ENCODE measurements at places on chromosomes 7 and 10. TPM values are rescaled to one million over a fixed set of nuclear protein-coding genes. Genes with fewer than 3 reads are reported as not detected.

- DNase-seq = no peak
Observed at GRCh38 chr7:76428149-76428823, 3.5 kb downstream of the ZP3 start.

- no peak for DNase-seq
Observed at GRCh38 chr7:18290865-18291264, 204.7 kb upstream of the HDAC9 start.

GRCh38 chr10:121860810-121861209 is 67.0 kb downstream of the ATE1 start:
- DNase-seq = no peak

GRCh38 chr7:2046581-2047565 is 185.9 kb downstream of the MAD1L1 start:
- DNase-seq = no peak

DNA sequence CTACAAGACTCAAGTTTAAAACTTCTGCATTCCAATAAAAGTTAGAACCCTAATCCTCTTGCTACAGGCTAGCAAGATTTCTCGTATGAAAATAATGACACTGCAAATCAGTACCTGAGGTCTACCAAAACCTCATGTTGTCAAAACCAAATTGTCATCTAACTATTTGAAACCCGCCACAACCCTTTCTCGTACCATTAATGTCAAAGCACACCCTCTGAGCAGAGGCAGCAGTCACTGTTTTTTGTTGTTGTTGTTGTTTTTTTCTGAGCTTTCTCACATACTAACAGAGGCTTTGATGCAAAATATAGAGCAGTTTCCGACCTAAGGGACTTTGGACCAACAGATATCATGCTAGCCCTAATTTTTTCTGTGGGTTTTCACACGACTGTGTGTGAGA is 563.9 kb upstream of the C7orf33 start:
- DNase-seq = no peak

GRCh38 chr10:14527134-14527844 is 196.6 kb upstream of the FRMD4A start:
- DNase-seq = no peak

DNA sequence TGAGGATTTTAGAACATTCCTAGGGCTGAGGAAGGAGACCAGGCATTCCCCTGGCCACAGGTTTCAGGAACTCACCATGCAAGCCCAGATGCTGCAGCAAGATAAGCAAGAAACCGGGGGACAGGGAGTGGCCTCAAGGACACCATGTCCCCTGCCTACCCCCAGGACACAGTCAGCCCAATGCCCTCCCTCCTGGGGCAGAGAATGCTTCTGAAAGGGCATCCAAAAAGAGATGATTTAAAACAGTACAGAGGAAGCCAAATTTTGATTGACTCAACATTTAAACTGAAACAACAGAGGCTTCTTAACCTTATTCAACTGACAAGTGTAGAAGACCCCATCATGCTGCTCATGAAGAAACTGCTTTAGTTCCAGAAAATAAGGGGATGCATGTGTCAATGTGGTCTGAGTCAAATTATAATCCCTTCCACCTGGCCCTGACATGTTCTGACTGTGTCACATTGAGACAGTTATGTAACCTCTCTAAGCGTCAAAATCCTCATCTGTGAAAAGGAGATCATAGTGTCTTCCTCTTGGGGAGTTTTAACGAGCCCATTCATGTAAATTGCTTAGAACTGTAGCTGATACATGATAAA is 60.0 kb downstream of the ICA1 start:
- DNase-seq = no peak

GRCh38 chr10:103083266-103083976 is 109.7 kb downstream of the NT5C2 start:
- DNase-seq = no peak

DNA sequence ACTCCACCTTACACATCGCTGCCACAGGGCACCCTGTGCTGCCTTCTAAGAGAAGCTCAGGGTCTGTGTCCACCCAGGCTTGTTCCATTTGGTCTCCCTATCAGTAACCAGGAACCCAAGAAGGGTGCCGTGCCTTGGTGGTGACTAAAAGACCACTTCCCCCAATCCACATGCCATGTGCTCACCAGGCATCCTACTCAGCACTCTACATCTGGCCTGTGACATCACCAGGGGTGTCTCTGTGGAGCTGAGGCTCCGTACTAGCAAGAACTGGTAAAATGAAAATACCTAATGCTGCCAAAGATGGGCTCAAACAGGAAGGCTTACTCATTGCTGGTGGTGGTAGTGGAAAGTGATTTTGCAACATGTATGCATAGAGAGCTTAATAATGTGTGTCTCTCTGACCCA is 19.0 kb upstream of the C10orf71 start:
- no peak for DNase-seq

Gene CARD11
- 29.0 TPM for total RNA-seq

- DNase-seq = no peak
Observed at GRCh38 chr10:59870152-59870551, 36.2 kb downstream of the CCDC6 start.

Gene RBP4
- 0.23 TPM for total RNA-seq

Gene WNT8B
- total RNA-seq = 1.9 TPM

Gene NCF1
- total RNA-seq = 0.49 TPM

- peak; percentile 93 for DNase-seq
Observed at GRCh38 chr10:30783939-30784501, 154.5 kb upstream of the LYZL2 start.

DNA sequence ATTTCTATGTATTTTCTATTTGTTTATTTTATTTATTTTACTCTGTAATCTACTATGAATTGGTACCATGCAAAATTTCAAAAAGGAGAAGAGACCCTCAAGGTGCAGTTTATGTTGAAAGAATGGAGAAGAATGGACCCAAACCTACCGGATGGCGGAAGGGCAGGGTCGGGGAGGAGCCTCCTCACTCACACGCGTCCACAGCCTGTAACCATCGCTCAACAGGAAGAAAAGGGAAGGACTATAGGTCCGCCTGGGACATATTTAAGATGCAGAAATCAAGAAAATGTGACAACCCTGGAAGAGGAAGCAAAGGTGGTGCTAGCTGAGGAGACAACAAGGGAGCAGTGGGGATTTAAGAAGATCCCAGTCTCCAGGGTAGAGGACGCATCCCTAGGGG is 158.4 kb downstream of the COBL start:
- DNase-seq = no peak

GRCh38 chr10:69703256-69703655 is 73.2 kb downstream of the FAM241B start:
- DNase-seq = no peak

Gene BMPR1A
- 87.7 TPM for total RNA-seq

Gene ZNF487
- total RNA-seq = 4.6 TPM

- no peak for DNase-seq
Observed at GRCh38 chr10:102367441-102367840, 28.1 kb upstream of the NFKB2 start.

- no peak for DNase-seq
Observed at GRCh38 chr7:158366916-158367633, 220.5 kb downstream of the PTPRN2 start.

Gene SYT15B
- 0.08 TPM for total RNA-seq
